Fibroblast of skin of back (primary cell): ENCODE measurements at places on chromosomes 7 and 10.

- DNase-seq, result no peak
Measured at GRCh38 chr10:78700816-78701520, 367.8 kb upstream of the ZMIZ1 start.

DNA sequence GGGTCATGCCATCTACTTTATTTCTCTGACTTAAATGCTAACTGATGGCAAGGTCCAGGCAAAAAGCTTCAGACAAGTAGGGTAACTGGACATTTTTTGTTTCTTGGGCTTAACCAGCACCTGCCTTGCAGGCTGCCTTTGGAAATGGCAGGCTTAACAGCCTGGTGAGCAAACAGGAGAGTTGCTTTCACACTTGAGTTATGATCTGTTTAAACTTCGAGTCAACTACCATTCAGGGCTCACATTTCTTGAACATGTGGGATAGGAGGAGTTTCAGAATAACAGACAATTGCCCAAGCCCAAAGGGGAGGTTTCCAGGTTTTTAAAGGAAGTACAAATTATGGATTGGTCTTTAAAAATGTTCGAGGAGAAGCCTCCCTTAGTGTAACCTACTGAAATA lies 724.6 kb upstream of the SORCS1 start:
- no peak for DNase-seq

DNA sequence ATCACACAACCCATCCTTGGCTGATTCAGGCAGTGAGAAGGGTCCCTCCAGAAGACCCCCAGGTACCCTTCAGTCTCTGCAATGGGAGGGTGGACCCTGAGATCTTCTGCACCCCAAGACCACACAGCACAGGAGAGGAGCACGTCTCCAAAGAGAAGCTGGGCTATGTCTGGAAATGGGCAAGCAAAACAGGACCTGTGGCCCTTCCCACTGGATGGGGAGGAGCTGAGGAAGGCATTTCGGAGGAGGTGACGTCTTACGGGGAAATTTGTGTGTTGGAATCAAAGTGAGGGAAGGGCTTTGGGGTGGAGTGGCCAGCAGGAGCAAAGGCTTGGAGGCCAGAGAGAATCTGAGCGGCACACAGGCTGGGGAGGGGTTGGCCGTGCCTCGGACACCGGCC lies 16.5 kb downstream of the GRIFIN start:
- DNase-seq, result no peak

GRCh38 chr7:98049034-98049433 lies 57.6 kb upstream of the LMTK2 start:
- no peak for DNase-seq

- DNase-seq, result no peak
Measured at GRCh38 chr10:26843736-26844135, 17.0 kb downstream of the ABI1 start.

- DNase-seq, result no peak
Measured at GRCh38 chr7:66576646-66577045, 52.0 kb upstream of the KCTD7 start.

GRCh38 chr7:22386206-22386858 lies 29.4 kb upstream of the RAPGEF5 start:
- DNase-seq, result no peak

GRCh38 chr7:20164425-20165145 lies 52.6 kb downstream of the MACC1 start:
- no peak for DNase-seq

DNA sequence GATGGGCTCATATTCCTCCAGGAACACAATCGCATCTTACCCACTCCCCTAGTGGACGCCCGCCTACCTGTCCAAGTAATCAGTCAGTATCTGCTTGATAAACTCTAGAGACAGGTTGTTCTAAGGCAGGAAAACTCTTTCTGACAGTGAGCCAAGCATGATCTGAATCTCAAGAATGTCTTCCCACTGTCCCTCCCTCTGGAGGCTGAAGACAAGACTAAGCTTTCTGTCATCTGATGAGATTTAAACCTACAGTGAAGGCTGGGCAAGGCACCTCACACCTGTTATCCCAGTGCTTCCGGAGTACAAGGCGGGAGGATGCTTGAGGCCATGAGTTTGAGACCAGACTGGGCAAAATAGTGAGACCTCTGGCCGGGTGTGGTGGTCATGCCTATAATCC lies 586.6 kb downstream of the GALNT17 start:
- DNase-seq, result peak; percentile 17

- no peak for DNase-seq
Measured at GRCh38 chr10:103284170-103284569, 7.2 kb downstream of the INA start.

DNA sequence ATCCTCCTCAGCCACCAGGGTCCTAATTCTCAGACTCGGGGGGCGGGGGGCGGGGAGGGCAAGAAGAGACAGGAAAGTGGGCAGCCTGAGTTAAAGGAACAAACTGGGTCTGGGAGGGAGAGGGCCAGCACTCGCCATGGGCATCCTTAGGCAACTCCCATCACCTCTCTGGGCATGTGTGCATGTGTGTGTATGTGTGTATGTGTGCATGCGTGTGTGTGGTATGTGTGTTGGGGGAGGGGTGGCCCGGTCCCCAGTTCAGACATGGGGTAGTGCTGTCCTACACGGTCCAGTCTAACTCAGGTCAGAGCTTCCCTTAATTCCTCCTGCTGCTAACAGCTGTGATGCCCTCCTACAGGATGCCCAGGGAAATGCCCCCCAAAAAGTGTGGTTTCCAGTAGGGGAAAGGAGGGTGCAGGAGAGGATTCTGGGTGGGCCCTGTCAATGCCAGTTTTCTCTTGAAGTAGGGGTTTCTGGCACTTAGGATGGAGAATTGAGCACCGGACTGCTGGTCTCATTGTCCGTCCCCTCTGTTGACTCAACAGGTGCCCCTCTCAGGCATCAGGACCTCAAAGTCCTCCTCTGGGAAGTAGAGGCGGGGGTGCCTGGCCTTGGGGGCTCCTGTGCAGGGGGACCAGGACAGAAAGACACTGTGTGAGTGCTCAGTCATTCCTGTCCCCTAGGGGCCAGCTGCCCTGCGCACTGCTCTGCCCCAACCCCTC lies 15.1 kb upstream of the ZMIZ1 start:
- no peak for DNase-seq

- DNase-seq, result no peak
Measured at GRCh38 chr10:104867966-104868598, 227.0 kb downstream of the SORCS3 start.

GRCh38 chr7:4265066-4265465 lies 417.0 kb upstream of the FOXK1 start:
- no peak for DNase-seq

DNA sequence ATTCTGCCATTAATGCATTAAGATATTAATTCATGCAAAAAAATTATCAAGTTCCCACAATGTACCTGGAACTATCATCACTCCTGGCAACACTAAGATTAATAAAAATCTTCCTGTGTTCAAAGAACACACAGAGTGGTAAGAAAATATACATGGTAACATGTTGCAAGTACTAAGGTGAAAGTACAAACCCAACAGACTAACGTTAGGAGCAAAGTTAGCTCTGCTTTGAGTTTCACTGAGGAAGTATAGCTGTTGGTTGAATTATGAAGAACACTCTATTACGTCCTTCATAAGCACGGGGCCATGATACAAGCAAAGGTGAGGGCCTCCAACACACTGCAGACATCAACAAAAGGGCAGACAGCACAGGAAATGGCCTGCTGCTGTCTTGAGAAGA lies 5.8 kb downstream of the ZNF33B start:
- no peak for DNase-seq

- DNase-seq, result no peak
Measured at GRCh38 chr7:28026237-28026636, 154.4 kb downstream of the JAZF1 start.

GRCh38 chr10:71712572-71713134 lies 6.9 kb downstream of the C10orf105 start:
- DNase-seq, result no peak

- DNase-seq, result peak; percentile 21
Measured at GRCh38 chr10:84908491-84908890, 580.1 kb downstream of the CCSER2 start.

- DNase-seq, result no peak
Measured at GRCh38 chr10:1895691-1896090, 158.4 kb upstream of the ADARB2 start.

DNA sequence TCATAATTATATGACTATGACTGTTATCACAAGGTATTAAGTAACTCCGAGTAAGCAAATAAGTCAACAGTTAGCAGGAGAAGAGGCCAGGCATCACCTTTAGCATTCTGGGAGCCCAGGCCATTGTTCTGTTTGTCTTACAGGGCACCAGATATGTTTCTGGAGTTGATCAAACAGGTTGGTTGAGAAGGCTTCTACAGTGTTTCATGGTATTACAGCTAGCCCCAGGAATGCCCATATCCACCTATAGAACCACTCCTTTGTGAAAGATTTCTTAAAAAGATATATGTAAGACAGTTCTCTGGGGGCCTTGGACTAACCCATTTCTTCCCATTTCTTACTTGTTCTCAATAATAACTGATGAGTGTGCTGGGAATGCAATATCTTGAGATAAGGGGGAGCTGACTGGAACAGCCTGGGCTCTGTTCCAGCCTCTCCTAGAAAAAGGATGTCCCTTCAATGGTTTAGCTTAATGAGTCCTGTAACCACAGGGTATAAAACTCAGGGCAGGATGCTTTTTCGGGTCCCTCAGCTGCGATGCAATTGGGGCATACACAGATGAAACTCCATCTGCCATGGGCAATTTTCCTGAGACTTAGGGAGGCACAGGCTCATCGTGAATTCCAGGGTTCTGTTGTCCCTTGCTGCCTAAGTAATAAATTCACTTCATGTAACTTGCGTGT lies 286.4 kb downstream of the BAMBI start:
- DNase-seq, result no peak

GRCh38 chr7:115229401-115230105 lies 307.7 kb downstream of the MDFIC start:
- DNase-seq, result no peak

- DNase-seq, result no peak
Measured at GRCh38 chr7:92781117-92781720, 55.2 kb downstream of the CDK6 start.

GRCh38 chr10:72819053-72819452 lies 74.5 kb upstream of the OIT3 start:
- no peak for DNase-seq

- no peak for DNase-seq
Measured at GRCh38 chr7:44565795-44566559, 7.7 kb downstream of the DDX56 start.

- DNase-seq, result peak; percentile 37
Measured at GRCh38 chr7:3301831-3302618, 973 bp downstream of the SDK1 start.

- no peak for DNase-seq
Measured at GRCh38 chr10:43299579-43299978, 32.7 kb upstream of the RASGEF1A start.

DNA sequence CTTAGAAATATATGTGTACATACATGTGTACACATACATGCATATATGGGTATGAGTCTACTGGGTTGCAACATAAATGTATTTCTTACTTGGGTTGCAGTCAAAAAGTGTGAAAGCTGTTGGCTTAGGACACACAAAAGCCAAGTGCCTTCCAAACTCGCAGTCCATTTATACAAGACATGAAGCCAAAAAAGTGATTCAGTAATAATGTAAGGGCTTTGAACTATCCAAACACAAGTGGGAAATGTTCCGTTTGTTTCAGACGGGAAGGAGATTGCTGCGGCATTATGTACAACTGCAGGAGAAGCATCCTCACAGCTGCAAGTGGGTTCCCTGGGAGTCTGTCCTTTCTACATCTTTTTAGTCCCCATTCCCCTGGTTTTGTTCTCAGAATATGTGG lies 513.6 kb downstream of the SORCS3 start:
- no peak for DNase-seq

DNA sequence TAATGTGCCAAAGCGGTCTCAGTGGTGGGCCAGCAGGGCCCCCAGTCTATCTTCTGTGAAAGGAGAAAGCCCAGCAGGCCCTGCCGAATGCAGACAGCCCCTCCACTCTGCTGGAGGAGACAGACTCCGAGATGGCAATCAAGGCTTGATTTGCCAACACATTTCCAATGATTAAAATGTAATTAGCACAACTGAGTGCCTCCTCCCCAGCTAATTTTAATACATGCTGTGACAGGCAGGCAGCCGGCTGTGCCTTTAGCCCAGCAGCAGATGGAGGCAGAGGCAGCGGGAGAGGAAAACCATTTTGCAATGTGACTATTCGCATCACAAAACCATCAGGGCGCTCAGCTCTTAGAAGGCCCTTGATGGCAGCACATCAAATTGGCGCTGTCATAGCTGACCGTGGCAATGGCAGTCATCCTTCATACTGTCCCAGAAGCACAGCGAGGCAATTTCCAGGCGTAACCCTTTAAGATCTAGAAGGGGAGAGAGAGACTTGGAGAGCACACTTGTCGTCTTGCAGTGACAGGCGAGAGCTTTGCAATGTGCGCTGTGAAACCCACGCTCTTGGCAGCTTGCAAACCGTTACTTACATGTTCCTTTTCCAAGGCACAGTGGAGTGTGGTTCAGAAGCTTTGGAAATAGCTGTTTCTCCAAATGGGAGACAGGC lies 714.8 kb upstream of the GALNT17 start:
- no peak for DNase-seq

DNA sequence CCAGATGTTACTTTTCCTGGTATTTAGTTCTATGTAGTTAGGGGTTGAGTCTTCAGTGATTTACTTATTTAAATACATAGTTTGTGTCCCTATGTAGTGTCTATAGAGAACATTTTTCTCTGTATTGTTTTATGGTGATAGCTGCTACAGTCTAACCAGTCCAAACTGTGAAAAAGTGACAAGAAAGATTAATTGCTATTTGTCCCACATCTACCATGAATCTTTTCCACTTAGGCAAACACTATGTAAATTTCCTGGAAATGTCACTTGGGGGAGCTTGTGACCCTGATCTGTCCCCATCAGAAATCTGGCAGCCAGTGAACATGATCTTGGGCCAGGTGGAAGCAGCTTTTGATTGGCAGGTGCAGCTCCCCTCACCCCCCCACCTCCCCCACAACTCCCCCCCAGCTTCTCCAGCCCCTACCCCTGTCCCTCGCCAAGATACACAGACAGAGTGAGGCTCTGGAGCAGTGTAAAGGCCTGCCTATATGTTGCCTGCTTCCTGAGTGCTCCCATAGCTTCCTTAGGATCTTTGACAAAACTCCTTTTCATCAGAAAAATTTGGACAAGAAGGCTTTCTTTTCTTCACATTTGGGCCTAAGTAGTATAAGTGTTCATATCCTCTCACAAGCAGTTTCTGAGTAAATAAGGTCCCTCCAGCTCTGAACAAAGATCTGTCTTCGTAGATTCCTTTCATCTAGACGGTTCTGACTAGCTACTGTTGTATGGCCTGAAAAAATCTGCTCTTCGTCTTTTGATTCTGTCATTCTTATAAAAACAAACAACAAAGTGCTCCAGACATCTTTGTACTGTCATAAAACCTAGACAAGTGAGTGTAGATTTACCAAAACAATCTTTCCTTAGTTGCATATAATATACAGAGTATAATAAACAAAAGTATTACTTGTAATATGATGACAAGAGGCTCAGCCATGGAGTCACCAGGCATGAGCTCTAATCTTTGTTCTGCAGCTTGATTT lies 31.5 kb upstream of the SLC13A1 start:
- DNase-seq, result no peak

- DNase-seq, result no peak
Measured at GRCh38 chr10:33793793-33794192, 459.3 kb upstream of the NRP1 start.

GRCh38 chr7:50838675-50839377 lies 56.1 kb upstream of the GRB10 start:
- peak; percentile 98 for DNase-seq

GRCh38 chr7:83517035-83517700 lies 131.8 kb downstream of the SEMA3E start:
- no peak for DNase-seq
